ENCODE measurements at places on chromosomes 16 and 17.

DNA sequence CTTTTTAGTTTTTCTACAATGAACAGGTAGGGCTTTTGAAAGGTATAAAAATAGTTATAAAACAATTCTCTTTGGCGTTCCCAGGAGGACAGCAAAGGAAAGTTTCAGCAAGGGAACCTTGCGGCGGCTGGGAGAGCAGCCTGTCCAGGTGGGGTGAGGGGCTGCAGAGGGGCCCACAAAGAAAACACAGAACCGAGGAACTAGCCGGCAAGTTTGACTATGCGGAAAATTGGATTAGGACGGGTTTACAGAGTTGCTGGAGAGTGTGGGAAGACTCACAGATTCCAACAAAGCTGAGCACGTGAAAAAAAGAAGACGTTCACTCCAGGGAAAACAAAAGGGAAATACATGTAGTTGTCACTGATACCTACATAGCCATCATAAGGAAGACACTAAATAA is 40.2 kb upstream of the METTL16 start:
- no peak overlapping the region for H3K4me3 ChIP-seq
- H3K27me3 ChIP-seq = peaks cover 4% of the 10 kb centered on the region
- H3K4me1 ChIP-seq = no peaks in the 10 kb centered on the region
- H3K36me3 ChIP-seq = no peaks in the 10 kb centered on the region
- no peak for DNase-seq
- no peak overlapping the region for H3K27ac ChIP-seq

- no peak overlapping the region for H3K27ac ChIP-seq
- DNase-seq = no peak
- peaks cover under 1% of the 10 kb centered on the region for H3K4me1 ChIP-seq
- H3K4me3 ChIP-seq = no peak overlapping the region
- no peaks in the 10 kb centered on the region for H3K27me3 ChIP-seq
- H3K36me3 ChIP-seq = no peaks in the 10 kb centered on the region
Measured at GRCh38 chr17:9363440-9364350, 211.9 kb downstream of the STX8 start.

DNA sequence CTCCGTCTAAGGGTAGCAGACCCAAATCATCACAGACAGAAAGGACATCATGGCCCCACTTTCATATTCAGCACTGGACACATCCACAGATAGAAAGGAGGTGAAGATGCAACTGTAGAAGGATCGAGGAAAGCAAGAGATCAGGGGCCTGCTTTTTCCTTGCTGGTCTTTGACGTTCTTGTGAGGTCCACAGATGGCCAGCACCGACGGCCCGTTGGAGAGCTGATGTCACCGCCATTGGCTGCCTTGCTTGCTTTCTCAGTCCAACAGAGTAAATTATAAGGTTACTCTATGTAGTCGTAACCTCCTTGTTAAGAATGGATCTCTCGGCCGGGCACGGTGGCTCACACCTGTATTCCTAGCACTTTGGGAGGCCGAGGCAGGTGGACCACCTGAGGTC is 5.1 kb upstream of the RBFOX3 start:
- H3K27me3 ChIP-seq = peaks cover 24% of the 10 kb centered on the region
- H3K36me3 ChIP-seq = no peaks in the 10 kb centered on the region
- no peak overlapping the region for H3K4me3 ChIP-seq
- DNase-seq = no peak
- H3K27ac ChIP-seq = no peak overlapping the region

DNA sequence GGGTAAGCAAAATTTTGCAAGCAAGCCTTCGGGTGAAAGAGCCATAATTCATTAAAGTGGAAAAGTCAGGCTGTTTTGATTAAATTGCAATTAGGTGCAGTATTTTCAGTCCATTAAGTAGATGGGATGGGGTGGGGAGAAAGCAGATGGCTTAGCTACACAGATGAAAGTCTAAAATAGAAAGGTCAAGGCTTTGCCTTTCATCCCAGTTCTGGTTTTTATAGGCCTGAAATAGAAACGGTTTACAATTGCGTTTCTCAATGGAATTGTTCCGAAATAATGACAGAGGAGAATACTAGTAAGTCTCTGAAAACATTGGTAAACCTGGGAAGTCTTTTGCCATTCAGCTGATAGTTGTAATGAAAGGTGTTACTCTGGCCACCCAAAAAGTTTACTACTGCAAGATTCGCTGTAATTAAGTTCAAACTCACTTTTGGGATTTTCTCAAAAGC is 1.5 kb downstream of the PPM1E start:
- DNase-seq = no peak
- H3K4me1 ChIP-seq = peaks cover 3% of the 10 kb centered on the region
- peaks cover 29% of the 10 kb centered on the region for H3K27me3 ChIP-seq
- H3K27ac ChIP-seq = no peak overlapping the region

GRCh38 chr16:12462426-12463280 is 341.0 kb downstream of the CPPED1 start:
- no peak overlapping the region for H3K27ac ChIP-seq
- no peaks in the 10 kb centered on the region for H3K36me3 ChIP-seq
- H3K4me3 ChIP-seq = no peak overlapping the region
- H3K4me1 ChIP-seq = peaks cover 27% of the 10 kb centered on the region

- H3K4me1 ChIP-seq = peaks cover 4% of the 10 kb centered on the region
- no peaks in the 10 kb centered on the region for H3K36me3 ChIP-seq
- H3K4me3 ChIP-seq = no peak overlapping the region
- H3K27me3 ChIP-seq = no peaks in the 10 kb centered on the region
- no peak overlapping the region for H3K27ac ChIP-seq
Measured at GRCh38 chr16:72978212-72978611, 69.7 kb downstream of the ZFHX3 start.

DNA sequence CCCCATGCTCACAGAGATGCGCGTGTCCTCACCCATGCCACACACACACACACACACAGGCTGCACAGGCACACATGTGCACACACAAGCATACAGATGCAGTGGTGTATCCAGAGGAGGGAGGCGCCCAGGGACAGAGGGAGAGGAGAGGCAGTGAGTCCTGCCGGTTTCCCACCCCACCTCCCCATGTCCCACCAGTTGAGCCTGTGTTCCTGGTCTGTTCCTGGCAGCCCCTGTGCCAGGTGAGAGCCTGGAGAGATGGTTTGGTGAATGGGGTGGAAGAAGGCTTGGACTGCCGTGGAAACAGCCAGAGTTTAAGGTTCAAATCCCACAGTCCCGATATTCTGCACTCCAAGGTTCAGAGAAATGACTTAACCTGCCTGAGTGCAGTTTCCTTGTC is 10.2 kb upstream of the FADS6 start:
- H3K27ac ChIP-seq = no peak overlapping the region
- H3K36me3 ChIP-seq = no peaks in the 10 kb centered on the region
- peaks cover 2% of the 10 kb centered on the region for H3K27me3 ChIP-seq
- H3K4me3 ChIP-seq = no peak overlapping the region

DNA sequence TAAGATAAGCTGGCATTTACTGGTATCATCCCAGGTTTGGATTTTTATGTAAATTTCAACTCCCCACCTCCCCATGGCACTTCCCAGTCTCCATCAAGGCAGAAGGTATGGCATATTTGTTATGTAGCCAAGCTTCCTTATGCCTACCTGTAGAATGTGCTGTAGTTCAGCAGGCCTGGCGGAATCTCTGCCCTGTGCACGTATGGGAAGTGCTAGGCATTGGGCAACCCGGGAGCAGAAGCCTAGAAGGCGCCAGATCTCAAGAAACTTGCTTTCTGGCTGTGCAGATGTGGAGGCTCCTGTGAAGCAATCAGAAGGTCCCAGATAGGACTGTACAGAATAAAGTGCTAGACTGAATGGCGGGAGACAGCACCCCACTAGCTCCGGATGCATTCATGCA is 64.7 kb downstream of the SNX20 start:
- no peaks in the 10 kb centered on the region for H3K27me3 ChIP-seq
- no peak overlapping the region for H3K4me3 ChIP-seq
- no peak for DNase-seq
- H3K27ac ChIP-seq = no peak overlapping the region

GRCh38 chr16:1631230-1631629 is 19.1 kb downstream of the CRAMP1 start:
- H3K27me3 ChIP-seq = no peaks in the 10 kb centered on the region
- DNase-seq = no peak
- peaks cover 61% of the 10 kb centered on the region for H3K36me3 ChIP-seq
- H3K4me1 ChIP-seq = no peaks in the 10 kb centered on the region
- no peak overlapping the region for H3K27ac ChIP-seq

- no peaks in the 10 kb centered on the region for H3K36me3 ChIP-seq
- peaks cover 10% of the 10 kb centered on the region for H3K4me1 ChIP-seq
- peak within 1 kb of the TSS; percentile 28 for H3K4me3 ChIP-seq
- H3K27me3 ChIP-seq = peaks cover 70% of the 10 kb centered on the region
- DNase-seq = peak; percentile 85
- no peak within 1 kb of the TSS for H3K27ac ChIP-seq
Measured at GRCh38 chr17:19362277-19363113, at the start of gene B9D1. TSS of gene B9D1 (minus strand) at chr17:19362723. CDS start at chr17:19362569, 154 bp downstream.

DNA sequence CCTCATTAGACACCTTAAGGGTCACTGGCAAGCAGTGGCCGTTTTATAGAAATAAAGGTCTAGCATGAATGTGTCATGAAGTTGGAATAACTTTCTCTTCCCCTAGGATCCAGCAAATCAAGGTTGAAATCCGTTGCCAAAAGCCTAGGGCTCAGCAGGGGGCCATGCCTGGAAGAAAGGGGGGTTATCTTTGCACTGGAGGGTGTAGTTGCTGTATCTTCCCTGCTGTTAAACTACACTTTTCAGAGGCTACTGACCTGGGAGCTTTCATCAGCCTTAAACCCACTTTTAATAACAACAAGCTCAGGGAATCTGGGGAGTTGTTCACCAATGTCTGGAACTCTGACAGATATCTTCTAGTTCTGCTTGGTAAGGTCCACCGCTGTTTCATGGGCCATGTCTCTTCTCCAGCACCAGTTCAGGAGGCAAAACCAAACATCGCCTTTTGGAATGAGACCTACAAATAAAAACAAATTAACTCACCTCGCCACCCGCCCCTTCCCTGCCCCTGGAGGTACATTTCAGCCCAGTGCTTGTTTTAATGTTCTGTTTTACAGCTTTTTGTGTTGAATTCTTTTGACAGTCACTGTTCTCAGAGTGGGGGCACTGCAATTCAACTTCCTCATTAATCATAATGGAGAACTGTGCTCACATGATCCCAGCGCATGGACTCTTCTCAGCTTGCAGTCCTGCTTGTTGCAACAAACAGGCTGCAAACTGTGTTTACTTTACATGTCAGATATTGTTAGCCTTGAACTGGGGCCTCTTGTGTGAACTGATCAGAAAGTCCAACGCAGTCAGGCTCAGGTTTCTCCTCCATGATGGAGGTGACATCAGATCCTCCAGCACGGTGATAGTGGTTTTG is 508.7 kb downstream of the KCNJ2 start:
- DNase-seq = peak; percentile 10
- H3K27ac ChIP-seq = no peak overlapping the region
- H3K36me3 ChIP-seq = no peaks in the 10 kb centered on the region
- H3K4me1 ChIP-seq = no peaks in the 10 kb centered on the region
- no peak overlapping the region for H3K4me3 ChIP-seq

DNA sequence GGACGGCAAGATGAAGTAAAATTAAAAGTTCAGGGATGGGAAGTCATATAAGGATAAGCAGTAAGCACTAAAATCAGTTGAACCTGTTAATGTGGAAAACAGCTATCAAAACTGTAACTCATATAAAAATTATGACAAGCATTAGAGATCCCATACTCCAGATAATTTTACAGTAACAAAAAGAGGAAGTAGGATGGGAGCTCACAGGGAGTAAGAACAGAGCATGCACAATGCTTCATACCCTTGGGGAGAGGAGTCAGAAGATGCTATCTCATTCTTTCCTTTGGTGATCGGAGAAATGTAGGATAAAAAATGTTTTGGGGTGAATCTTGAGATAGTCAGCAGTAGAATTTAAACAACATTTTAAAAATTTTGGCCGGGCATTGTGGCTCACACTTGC is 164.7 kb upstream of the CACNG5 start:
- H3K36me3 ChIP-seq = no peaks in the 10 kb centered on the region
- no peaks in the 10 kb centered on the region for H3K27me3 ChIP-seq
- peak; percentile 21 for DNase-seq
- no peak overlapping the region for H3K27ac ChIP-seq
- no peak overlapping the region for H3K4me3 ChIP-seq
- H3K4me1 ChIP-seq = no peaks in the 10 kb centered on the region

- no peak for DNase-seq
- no peak overlapping the region for H3K27ac ChIP-seq
- H3K4me3 ChIP-seq = no peak overlapping the region
- peaks cover 30% of the 10 kb centered on the region for H3K36me3 ChIP-seq
- peaks cover 29% of the 10 kb centered on the region for H3K4me1 ChIP-seq
- H3K27me3 ChIP-seq = no peaks in the 10 kb centered on the region
Measured at GRCh38 chr17:42110301-42111264, 1.9 kb downstream of the DHX58 start.

- DNase-seq = peak; percentile 94
- H3K4me1 ChIP-seq = peaks cover 14% of the 10 kb centered on the region
- H3K27ac ChIP-seq = no peak overlapping the region
- H3K36me3 ChIP-seq = no peaks in the 10 kb centered on the region
Measured at GRCh38 chr16:83769397-83770008, 38.3 kb upstream of the HSBP1 start.

DNA sequence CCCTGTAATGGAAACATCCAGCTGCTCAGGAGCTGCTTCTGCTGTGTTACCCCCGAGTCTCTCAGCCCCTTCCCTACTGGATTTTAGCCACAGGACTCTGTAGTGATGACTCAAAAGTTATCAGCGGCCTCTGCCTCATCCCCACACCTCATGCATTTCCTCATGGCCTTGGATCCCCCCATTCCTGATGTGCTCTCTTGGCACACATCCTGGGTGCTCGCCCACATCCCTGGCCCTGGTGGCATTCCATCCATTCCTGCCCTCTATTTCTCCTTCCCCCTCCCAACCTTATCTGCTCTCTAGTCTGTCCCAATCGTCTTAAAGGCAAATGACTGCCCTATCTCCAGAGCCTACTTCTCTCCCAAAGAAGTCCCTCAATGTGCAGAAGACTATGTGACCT is 24.6 kb downstream of the MARF1 start:
- no peak overlapping the region for H3K4me3 ChIP-seq
- peaks cover 39% of the 10 kb centered on the region for H3K36me3 ChIP-seq
- H3K27ac ChIP-seq = no peak overlapping the region
- H3K4me1 ChIP-seq = no peaks in the 10 kb centered on the region

- H3K27me3 ChIP-seq = no peaks in the 10 kb centered on the region
- H3K4me3 ChIP-seq = no peak overlapping the region
- no peak overlapping the region for H3K27ac ChIP-seq
- H3K4me1 ChIP-seq = no peaks in the 10 kb centered on the region
Measured at GRCh38 chr16:9647981-9648701, 534.1 kb downstream of the GRIN2A start.

- no peaks in the 10 kb centered on the region for H3K4me1 ChIP-seq
- peaks cover 3% of the 10 kb centered on the region for H3K27me3 ChIP-seq
- H3K27ac ChIP-seq = no peak overlapping the region
- DNase-seq = no peak
- no peak overlapping the region for H3K4me3 ChIP-seq
Measured at GRCh38 chr16:4744555-4745273, 10.4 kb downstream of the DNAAF8 start.

Measured in common myeloid progenitor, CD34-positive (primary cell).